ENCODE measurements at places on chromosomes 12 and 14.

GRCh38 chr14:77603654-77604255 is 12.7 kb downstream of the SPTLC2 start:
- DNase-seq: no peak

GRCh38 chr12:53754633-53755264 is 3.0 kb upstream of the CISTR start:
- peak; percentile 88 for DNase-seq

DNA sequence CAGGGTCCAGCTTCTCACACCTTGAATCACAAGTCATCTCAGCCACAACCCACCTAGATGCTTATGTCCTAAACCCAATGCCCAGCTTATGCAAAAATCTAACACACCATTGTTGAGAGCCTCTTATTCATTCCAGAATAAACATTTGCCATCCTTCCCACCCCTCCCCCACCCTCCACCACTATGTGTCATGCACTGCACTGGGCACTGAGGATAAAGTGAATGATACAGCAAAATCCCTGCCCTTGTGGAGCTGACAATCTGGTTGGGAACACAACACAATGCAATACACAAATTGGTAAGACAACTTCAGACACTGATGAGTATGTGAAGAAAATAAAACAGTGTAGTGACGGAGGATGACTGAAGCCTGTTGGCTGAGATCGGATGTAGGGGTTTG is 1.4 kb upstream of the GLTP start:
- no peak for DNase-seq

DNA sequence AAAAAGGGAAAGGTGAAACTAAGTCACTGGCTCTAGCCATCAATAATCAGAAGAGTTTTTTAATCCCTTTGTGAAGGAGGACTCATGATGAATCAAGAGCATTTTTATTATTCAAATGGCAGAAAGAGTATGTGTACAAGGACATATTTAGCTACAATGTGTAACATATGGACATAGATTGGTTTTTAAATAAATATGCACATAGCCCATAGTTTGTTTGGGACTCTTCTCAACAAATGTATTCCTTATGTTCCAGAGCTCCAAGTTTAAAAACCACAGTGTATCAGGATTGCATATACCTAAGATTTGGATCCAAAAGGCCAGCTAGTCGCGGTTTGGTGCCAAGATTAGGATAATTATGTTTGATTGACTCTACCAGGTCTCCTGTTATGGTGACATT is 104.2 kb downstream of the C12orf50 start:
- DNase-seq: no peak

DNA sequence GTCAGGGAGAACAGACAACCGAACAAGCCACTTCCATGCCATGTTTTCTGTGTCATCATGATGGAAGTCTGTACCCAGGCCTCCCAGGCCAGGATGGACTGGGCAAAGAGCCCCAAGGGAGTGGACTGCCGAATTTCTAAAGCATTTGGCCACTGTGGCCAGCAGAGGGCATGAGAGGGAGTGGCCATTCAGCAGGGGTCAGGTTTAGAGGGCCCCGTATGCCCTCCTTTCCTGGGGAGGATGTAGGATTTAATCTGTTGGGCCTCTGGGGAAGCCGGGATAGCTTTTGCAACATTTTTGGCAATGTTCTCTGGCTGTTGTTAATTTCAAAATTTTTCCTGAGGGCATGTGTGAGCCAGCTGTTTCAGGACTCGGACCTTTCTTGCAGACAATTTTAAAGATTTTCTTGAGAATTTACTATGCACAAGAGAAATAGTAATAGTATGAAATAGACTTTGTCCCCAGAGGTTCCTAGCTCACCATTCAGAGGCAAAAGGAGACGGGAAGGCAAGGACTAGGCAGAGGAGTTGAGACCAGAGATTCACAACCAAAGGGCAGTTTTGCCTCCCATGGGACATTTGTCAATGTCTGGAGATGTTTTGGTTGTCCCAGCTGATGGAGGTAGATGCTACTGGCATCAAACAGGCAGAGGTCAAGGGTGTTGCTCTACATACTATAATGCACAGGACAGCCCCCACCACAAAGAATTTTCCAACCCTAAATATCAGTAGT is 18.0 kb downstream of the ACACB start:
- no peak for DNase-seq

GRCh38 chr12:5376591-5377207 is 55.2 kb upstream of the NTF3 start:
- peak; percentile 96 for DNase-seq

GRCh38 chr12:102029141-102029540 is 32.6 kb downstream of the WASHC3 start:
- no peak for DNase-seq

DNA sequence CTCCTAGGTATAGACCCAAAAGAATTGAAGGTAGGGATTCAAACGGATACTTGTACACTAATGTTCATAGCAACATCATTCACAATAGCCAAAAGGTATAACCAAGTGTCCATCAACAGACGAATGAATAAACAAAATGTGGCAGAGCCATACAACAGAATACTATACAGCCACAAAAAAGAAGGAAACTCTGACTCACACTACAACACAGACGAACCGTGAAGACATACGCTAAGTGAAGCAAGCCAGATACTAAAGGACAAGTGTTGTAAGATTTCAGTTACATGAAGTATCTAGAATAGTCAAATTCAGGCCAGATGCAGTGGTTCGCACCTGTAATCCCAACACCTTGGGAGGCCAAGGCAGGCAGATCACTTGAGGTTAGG is 19.1 kb downstream of the CAMKK2 start:
- DNase-seq: no peak

- DNase-seq: peak; percentile 94
Measured at GRCh38 chr14:91829511-91829910, 37.8 kb downstream of the TC2N start.

GRCh38 chr12:103640410-103640809 is 53.3 kb downstream of the STAB2 start:
- DNase-seq: no peak

GRCh38 chr12:85509857-85510256 is 229.8 kb downstream of the ALX1 start:
- no peak for DNase-seq

- no peak for DNase-seq
Measured at GRCh38 chr12:68865399-68866164, 57.6 kb downstream of the MDM2 start.

DNA sequence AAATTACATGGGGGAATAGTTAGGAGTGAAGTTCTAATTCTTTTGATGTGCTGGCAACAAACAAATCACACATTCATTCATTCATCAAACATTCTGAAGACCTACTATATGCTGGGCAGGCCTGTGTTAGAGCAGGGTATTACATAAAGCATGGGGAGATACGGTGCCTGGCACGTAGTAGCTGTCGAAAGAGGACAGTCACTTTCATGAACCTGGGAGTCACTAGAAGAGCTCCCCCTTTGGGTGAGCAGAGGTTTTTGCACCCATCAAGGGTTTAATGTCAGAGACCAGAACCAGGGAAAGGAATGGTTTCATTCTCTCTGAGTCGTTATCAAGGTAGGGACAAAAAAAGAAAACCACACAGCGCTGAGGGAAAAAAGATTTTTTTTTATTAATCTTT is 10.0 kb downstream of the LHX5 start:
- no peak for DNase-seq

GRCh38 chr12:8065991-8066594 is at the start of gene C3AR1:
C3AR1 (minus strand) TSS chr12:8066359; CDS start chr12:8060185, 6,174 bp downstream.
- DNase-seq: no peak

DNA sequence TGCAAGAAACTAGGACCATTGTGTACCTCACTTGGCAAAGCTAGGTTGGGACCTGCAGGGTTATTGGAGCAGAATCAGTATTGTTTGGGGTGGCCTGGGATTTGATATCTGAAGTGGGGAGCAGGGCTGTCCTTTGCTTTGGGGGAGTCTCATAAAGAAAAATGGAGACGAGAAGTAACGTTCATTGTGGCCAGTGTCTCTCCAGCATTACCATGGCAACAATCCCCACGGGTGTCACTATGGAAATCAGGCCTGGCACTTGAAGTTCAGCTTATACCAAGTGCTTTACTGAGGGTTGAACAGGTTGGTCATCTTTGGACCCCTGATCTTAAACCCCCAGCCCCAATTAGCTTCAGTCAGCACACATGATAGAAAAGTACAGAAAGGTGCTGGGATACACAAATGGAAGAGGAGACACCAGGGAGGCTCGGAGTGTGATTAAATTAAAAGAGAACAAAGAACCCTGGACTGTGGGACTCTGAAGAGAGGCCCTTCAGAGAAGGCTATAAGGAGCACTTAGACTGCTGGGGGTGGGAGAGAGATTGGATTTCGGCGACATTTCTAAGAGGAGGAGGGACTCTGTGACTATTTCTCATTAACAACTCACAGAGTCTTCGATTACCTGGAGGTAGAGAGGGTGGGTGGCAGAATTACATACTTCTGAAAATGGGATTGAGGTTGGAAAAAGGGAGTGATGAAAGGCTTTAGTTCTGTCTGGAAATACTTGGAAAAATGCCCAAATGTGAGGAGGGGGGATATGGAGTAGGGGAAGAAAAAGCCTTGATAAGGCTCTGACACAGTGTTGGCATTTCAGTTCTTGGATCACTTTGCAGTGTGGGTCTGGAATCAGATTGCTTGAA is 3.7 kb downstream of the KIF5A start:
- no peak for DNase-seq

GRCh38 chr12:40446385-40446784 is 221.6 kb downstream of the LRRK2 start:
- DNase-seq: no peak

- no peak for DNase-seq
Measured at GRCh38 chr14:21071225-21072030, 1.3 kb downstream of the ARHGEF40 start.

DNA sequence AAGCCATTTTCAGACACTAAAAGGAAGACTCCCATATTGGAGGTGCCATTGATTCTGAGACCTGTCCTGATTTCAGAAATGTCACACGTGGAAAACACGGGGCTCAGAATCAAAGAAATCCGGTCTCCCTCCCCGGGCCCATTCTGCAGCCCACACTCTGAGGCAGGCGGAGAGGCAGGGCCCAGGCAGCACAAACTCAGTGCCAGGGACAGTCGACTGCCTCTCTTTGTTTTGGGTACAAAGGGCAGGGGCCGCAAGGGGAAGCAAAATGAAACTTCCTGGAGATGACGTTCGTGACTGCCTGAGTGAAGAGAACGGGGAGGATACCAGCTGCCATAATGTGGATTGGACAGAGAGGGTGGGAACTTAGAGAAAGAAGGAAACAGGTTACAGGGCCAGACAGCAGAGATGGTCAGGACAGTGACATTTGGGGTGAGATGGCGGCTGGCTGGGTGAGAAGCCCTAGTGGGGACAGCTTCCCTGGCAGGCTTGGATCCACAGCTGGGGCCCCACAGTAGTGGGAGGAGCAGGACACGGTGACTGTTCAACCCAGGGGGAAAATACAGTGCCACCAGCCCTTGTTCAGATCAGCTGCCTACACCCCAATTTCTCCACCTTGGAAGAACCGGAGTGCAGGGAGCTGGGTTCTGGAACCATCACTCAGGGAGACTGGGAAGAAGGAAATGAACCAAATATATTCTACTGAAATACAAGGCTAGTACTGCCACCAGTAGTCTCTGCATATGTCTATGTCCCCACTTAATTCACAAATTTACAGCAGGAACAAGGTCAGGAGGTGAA is 8.1 kb downstream of the GAPDH start:
- DNase-seq: no peak

- no peak for DNase-seq
Measured at GRCh38 chr12:45357539-45358417, 141.9 kb downstream of the ANO6 start.

- DNase-seq: no peak
Measured at GRCh38 chr14:77265561-77266335, 5.3 kb downstream of the NGB start.

- DNase-seq: no peak
Measured at GRCh38 chr14:75301666-75302325, 23.2 kb downstream of the FOS start.

DNA sequence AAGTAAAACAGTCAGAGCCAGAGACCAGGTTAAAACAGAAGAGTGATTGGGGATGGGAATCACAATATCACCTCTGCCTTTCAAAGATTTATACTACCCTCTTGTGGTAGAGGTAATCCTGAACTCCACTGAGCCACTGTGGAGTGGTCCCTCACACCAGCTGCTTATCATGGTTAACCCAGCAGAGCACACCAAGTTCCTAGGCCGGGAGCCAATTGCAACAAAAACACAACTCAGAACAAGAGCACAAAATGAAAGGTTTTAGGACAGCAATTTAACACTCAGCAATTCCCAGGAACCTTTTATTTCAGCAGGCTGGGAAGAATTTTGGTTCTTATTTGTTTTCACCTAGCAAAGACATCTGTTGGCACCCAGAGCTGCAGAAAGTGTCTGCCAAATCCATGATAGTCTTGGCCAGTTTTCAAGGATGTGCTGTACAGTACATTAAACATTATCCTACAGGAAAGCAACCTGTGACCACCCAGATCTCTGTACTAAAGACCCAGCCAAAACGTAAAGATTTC is 220.5 kb upstream of the ATXN7L3B start:
- DNase-seq: peak; percentile 93

DNA sequence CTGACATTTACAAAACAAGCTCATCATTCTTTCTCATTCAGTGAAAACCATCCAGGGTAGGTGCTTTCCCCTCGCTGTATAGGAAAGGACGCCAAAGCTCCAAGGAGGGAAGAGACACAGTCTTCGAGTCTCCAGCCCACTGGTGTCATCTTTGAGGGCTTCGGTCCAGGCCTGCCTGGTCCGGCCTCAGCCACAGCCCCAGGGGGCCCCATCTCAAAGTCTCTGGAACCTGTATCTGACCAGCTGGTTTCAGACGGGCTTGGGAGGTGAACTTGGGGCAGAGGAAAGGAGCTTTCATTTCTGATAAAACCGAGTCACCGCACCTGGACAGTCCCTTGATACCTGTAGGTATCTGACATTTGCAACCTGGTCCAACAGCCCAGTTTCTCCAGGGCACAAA is 229.5 kb upstream of the RTL1 start:
- DNase-seq: no peak

- no peak for DNase-seq
Measured at GRCh38 chr14:69323999-69324282, 64.0 kb downstream of the GALNT16 start.

DNA sequence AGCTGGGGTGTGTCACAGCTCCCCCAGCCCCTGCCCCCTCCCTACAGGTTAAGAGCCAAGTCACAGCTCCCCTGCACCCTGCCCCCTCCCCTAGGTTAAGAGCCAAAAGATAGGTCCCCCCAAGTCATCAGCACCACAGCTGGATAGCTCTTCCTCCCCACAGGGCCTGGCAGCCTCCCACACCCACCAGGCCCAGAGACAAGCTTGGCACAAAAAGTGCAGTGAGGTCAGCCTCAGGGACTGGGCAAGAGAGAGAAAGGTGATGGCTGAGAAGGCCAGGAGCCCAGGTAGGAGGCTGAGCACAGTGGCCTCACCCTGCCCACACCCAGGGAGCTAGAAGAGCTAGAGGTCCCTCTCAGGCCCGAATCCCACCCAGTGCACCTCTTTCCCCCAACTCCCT is 8.7 kb downstream of the ITGA7 start:
- no peak for DNase-seq

DNA sequence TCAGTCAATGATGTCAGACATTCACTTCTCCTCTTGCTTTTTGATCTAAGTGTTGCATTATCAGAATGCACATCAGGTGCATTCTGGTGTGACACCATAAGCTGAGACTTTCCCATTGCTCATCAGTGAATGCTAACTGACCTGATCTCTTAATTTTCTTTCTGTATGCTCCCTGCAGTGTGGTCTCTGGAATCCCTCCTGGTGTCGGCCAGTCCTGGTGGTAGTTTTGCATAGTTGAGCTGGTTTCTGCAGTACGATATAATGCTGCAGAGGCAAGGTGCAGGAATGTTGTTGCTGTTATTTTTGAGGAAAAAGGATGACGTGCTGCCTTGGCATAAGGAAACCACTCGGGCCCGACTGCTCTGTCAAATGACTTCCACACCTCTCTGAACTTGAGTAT is 11.0 kb upstream of the SRP54 start:
- no peak for DNase-seq

GRCh38 chr12:1529862-1530591 is 64.4 kb downstream of the FBXL14 start:
- DNase-seq: no peak

Measured in LNCaP clone FGC (cell line).